ENCODE measurements at places on chromosomes 6 and 20. TPM values are rescaled to one million over a fixed set of nuclear protein-coding genes. Genes with fewer than 3 reads are reported as not detected.
A peak's percentile ranks its signal among the peaks of the same experiment; 100 is the strongest.

DNA sequence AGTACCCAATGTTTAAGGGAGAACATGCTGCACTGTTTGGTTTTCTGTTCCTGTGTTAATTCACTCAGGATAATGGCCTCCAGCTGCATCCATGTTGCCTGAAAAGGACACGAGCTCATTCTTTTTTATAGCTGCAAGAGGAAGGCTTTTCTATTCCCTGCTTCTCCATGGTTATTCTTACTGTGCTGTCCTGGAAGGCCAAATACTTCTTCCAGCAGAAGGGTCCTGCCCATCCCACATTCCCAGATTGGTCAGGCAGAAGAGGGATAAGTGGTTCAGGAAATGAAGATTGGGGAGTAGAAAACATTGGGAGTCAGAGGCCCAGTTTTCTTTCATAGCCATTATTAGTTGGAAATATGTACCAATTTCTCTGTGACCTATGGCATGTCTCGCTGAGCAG is 122.4 kb downstream of the TCP11 start:
- H3K27me3 ChIP-seq, result no peaks in the 10 kb centered on the region
- H3K4me1 ChIP-seq, result peaks cover 41% of the 10 kb centered on the region
- H3K36me3 ChIP-seq, result no peaks in the 10 kb centered on the region
- H3K4me3 ChIP-seq, result peak overlapping the region; percentile 24

- no peaks in the 10 kb centered on the region for H3K4me1 ChIP-seq
- DNase-seq, result no peak
- no peak overlapping the region for H3K27ac ChIP-seq
- no peaks in the 10 kb centered on the region for H3K27me3 ChIP-seq
These were observed 339.8 kb downstream of the HTR1B start for GRCh38 chr6:77123527-77123926.

DNA sequence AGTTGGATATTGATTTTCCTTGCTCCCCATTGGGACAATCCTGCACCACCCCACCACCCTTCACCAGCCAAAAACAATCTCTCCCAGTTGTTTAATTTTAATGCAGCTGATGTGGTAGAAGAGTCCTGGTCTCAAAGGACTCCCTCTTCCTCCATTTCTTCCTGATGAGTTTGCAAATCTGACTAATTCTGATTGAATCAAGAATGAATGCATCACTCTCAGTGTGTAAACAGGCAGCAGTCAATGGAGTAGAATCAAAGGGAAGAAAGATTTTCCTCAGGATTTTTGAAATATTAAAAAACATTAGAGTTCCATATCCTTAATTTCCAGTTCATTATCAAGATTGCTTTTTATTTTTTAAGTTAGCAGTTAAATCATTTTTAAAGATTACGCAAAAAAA is 54.0 kb downstream of the PLG start:
- no peaks in the 10 kb centered on the region for H3K27me3 ChIP-seq
- no peak overlapping the region for H3K27ac ChIP-seq

DNA sequence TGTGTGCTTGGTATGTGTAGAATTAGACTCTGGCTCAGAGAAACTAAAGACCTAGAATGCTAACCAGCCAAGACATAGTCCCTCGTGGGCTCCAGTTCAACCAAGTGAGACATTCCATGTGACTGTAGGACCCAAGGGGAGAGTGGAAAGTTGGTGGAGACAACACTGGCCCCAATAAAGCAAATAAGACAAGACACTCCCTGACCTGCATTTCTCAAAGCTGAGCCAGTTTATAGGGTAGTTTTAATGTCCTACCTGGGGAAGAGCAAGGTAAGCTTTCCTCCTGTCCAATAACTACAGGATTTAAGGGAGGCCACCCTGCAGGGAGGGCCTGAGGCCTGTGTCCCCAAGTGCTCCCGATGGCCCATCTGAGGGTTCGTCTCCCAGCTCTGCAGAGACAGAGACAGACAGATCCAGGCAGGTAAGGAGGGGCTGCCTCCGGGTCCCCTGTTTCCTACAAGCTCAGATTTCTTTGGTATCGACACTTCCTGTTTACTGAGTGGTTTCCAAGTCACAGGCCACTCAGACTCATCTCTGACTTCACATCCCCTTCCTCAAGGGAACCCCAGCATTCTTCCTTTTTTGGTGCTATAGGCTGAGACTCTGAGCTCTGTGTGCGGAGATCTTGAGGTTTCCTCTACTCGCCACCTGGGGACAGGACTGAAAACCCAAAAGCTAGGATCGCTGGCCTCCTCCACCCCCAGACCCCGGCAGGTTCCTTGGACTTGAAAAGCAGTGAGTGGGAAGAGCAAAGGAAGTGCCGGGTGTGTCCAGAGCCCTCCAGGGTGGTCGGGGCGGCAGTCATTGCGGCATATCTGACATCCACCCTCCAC is 92.4 kb downstream of the PRND start:
- DNase-seq, result peak; percentile 43
- peak overlapping the region; percentile 83 for H3K27ac ChIP-seq
- no peaks in the 10 kb centered on the region for H3K27me3 ChIP-seq
- no peak overlapping the region for H3K4me3 ChIP-seq

KCNG1 gene
- 3.8 TPM for total RNA-seq

LY6G6D gene
- total RNA-seq, result not detected

RPP40 gene
- total RNA-seq, result not detected

APCDD1L gene
- total RNA-seq, result not detected

Measured in transverse colon (tissue), 4 donors.